HepG2 (cell line): ENCODE measurements at places on chromosomes 12 and 14. TPM values are rescaled to one million over a fixed set of nuclear protein-coding genes. Genes with fewer than 3 reads are reported as not detected.

Gene METTL3
- 114 and 123 TPM in 2 replicates for total RNA-seq

Gene CPM
- total RNA-seq, result not detected in 2 replicates

Gene AKAP3
- total RNA-seq, result 0.49 and 0.84 TPM in 2 replicates

- H3K27ac ChIP-seq, result no peak overlapping the region
- peak; percentile 71 for DNase-seq
- peaks cover 63% of the 10 kb centered on the region for H3K4me1 ChIP-seq
- H3K27me3 ChIP-seq, result no peaks in the 10 kb centered on the region
- no peak overlapping the region for H3K4me3 ChIP-seq
- no peaks in the 10 kb centered on the region for H3K36me3 ChIP-seq
Observed at GRCh38 chr12:106094304-106094703, 44.5 kb downstream of the NUAK1 start.

GRCh38 chr12:6965026-6965661 lies 5.3 kb downstream of the PHB2 start:
- no peak overlapping the region for H3K4me3 ChIP-seq
- peak overlapping the region; percentile 46 for H3K27ac ChIP-seq
- peaks cover 57% of the 10 kb centered on the region for H3K4me1 ChIP-seq
- H3K27me3 ChIP-seq, result no peaks in the 10 kb centered on the region; the same call in 2 of the 3 replicates

Gene OR4K15
- not detected in 2 replicates for total RNA-seq

- H3K36me3 ChIP-seq, result peaks cover 40% of the 10 kb centered on the region
- no peak overlapping the region for H3K27ac ChIP-seq
- no peaks in the 10 kb centered on the region for H3K27me3 ChIP-seq
- H3K4me3 ChIP-seq, result no peak overlapping the region
Observed at GRCh38 chr12:71460318-71460717, 20.7 kb downstream of the LGR5 start.

DNA sequence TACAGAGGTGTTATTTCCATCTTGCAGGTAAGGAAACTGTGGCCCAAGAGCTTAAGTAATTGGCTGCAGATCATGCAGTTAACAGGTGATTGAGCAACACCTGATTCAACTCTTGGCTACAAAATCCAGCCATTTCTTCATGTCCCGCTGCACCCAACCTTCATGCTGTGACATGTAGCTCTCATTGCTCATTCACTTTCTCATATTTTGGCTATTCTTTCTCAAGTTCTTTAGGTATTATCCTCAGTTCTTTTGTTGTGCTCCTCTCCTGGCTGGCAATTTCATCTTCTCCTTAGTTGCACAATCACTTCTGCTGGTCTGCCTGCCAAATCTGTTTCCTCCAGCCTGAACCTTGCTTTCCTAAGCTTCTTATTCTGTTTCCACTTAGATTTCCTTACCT lies 300.8 kb downstream of the SSPN start:
- no peaks in the 10 kb centered on the region for H3K4me1 ChIP-seq
- DNase-seq, result no peak
- no peak overlapping the region for H3K27ac ChIP-seq
- H3K36me3 ChIP-seq, result peaks cover 9% of the 10 kb centered on the region
- no peak overlapping the region for H3K4me3 ChIP-seq

DNA sequence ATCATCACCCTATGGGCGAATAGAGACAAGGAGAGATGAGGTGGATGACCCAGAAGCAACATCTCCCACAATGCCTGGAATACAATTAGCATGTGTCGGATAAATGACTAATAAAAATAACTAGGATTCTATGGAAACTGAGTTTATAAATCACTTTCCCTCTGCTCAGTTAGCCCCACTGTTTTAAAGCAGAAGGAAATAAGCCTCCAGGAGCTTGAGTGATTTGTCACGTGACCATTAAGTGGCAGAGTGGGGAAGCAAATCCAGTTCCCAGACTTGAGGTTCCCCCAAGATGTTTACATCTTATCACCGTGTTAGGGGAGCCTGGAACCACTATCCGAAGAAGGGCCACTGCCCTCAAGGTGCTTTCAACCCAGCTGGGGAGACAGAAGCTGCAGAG lies 136.5 kb upstream of the CCND2 start:
- H3K27me3 ChIP-seq, result no peaks in the 10 kb centered on the region
- H3K27ac ChIP-seq, result no peak overlapping the region
- no peaks in the 10 kb centered on the region for H3K36me3 ChIP-seq

- DNase-seq, result no peak
- H3K27me3 ChIP-seq, result no peaks in the 10 kb centered on the region
- H3K27ac ChIP-seq, result no peak overlapping the region
Observed at GRCh38 chr14:69900603-69901002, 21.4 kb downstream of the SMOC1 start.

- no peaks in the 10 kb centered on the region for H3K4me1 ChIP-seq
- DNase-seq, result no peak
- H3K4me3 ChIP-seq, result no peak overlapping the region
Observed at GRCh38 chr12:96099986-96100385, 64.6 kb upstream of the LTA4H start.

Gene RPS6KA5
- 0.58 and 0.65 TPM in 2 replicates for total RNA-seq

Gene FOXN4
- 0.11 and 0.13 TPM in 2 replicates for total RNA-seq

GRCh38 chr14:47674148-47674542 lies 1.3 kb downstream of the MDGA2 start:
- H3K36me3 ChIP-seq, result no peaks in the 10 kb centered on the region
- H3K4me1 ChIP-seq, result no peaks in the 10 kb centered on the region
- H3K27ac ChIP-seq, result no peak overlapping the region

Gene SLC17A8
- total RNA-seq, result 0.10 and 0.15 TPM in 2 replicates
